HepG2 (cell line): ENCODE measurements at places on chromosomes 6 and 20.
A peak's percentile ranks its signal among the peaks of the same experiment; 100 is the strongest.

DNA sequence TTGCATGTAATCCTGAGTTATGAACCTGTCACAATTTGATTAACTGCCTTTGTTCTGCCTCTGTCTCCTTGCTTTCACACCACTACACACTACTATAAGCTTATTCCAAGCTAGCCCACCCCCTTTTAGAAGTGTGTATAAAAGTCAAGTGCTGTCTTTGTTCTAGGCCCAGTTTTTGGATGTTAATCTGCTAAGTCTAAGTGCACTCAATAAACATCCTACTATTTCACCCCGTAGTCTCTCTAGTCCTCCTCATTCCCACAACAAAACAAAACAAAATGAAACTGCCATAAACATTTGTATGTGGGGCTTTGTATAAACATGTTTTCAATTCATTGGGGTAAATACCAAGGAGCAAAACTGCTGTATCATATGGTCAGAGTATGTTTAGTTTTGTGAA is 16.1 kb upstream of the SPACA1 start:
- DNase-seq: no peak

- DNase-seq: peak; percentile 23
Measured at GRCh38 chr6:7636151-7636550, 46.2 kb downstream of the SNRNP48 start.

DNA sequence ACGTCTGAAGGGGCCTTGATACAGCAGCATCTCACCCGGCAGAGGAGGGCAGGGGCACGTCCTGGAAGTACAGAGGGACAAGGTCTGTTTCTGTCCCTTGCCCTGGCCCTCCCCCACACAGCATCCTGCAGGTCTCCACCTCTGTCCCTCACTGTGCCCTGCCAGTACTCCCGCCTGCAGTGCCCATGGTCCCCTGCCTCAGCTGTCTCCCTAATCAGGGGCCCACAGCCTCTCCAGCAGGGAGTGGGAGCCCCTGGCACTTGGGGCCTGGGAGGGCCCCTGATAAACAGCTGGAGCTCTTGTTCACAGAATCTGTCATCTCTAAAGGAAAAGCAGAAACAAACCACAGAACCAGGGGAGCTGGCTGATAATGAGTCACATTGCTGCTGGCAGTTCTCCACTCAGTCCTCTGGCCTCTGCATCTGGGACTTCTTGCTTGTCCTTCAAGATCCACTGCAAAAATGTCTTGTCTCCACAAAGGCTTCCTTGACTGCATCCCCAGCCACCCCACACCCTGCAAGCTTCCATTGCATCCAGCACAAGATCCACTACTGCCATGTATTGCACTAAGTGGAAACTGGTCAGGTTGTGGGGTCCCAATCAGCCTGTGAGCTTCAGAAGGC is 33.2 kb upstream of the TAF8 start:
- DNase-seq: no peak

DNA sequence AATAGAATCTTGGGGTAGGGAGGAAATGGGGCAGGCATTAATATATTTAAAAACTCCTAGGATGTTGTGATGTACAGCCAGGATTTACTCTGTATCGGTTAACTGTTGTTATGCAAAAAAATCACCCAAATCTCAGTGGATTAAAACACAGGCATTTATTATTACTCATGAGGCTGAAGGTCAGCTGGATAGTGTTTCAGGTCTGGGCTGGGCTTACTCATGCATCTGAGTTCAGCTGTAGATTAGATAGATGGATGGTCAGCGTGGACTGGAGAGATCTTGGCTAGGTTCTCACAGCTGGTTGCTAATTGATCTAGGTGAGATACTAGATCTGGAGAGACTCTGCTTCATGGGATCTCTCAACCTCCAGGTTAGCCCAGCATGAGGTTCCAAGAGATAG is 131.4 kb downstream of the BTBD3 start:
- no peak for DNase-seq

- no peak for DNase-seq
Measured at GRCh38 chr6:137136065-137136464, 37.4 kb downstream of the IL22RA2 start.

DNA sequence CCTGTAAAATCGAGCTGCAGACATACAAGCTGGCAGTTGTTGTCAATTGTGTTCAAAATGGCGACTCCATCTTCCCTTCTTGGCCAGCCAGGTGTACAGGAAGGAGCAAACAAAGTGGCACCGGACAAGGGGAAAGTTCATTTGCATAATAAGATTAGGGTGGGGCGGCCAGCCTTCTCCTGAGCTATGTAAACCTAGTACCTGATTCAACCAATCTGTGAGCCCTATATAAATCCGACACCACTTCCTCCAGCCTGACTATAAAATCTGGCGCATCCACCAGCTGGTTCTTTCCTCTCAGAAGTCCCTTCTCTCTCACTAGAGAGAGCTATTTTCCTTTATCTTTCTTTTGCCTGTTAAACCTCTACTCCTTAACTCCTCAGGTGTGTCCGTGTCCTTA is 8.1 kb upstream of the HBS1L start:
- DNase-seq: no peak

- no peak for DNase-seq
Measured at GRCh38 chr20:36988494-36988966, 37.0 kb upstream of the SAMHD1 start.

DNA sequence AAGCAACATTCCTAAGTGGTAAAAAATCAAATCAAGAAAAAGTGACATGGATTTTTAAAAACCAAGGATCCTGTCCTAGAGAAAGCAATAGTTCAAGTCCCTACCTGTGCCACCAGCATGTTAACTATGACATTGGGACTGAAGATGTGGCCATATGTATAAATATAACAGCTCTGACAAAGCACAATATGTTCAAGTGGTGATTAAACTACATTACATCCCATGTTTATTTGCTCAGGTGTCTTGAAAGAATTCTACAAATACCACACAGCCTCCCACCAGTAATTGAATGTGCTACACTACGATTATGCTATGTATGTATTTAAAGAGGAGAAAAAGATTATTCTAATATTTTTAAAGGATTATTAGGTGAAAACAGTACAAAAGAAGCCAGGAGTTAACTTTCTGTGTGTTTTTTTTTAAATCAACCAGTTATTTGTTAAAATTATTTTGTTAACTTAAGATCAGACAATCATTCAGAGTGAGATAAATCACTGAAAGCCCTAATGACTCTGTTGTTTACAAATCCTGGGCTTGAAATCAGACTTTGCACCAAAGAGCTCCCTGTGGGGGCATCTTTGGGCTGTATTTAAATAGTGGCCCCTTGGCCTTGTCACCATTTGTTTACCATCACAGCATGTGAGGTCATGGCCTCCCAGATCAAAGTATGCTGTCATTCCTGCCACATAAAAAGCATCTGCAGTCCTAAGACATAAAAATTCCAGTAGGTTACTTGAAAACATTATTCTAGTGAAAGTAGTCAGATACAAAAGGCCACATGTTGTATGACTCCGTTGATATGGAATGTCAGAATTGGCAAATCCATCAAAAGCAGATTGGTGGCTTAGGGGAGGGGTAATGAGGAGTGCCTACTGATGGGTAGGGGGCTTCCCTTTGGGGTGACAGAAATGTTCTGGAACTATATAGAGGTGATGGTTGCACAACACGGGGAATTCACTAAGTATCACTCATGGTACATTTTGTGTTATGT is 17.1 kb downstream of the TTLL2 start:
- peak; percentile 100 for DNase-seq

GRCh38 chr6:117684749-117685148 is 9.5 kb downstream of the NUS1 start:
- DNase-seq: no peak

- DNase-seq: no peak
Measured at GRCh38 chr6:169428532-169428931, 174.9 kb upstream of the THBS2 start.

GRCh38 chr6:11675601-11676000 is 103.0 kb downstream of the ADTRP start:
- no peak for DNase-seq

DNA sequence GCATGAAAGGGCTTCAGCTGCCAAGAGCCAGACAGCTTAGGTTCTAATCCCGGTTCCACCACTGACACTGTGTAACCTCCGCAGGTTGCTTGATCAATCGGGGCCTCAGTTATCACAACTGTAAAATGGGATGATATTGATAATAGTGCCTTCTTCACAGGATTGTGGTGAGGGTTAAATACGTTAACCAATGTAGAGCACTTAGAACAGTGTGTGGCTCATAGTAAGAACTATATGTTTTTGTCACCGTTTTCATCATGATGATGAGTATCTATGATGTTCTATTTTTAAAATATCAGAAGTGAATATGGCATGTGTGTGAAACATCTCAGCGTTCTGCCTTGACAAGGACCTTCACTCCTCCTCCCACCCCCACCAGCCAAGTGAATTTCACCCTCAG is 10.3 kb upstream of the MAPK13 start:
- no peak for DNase-seq

GRCh38 chr6:154550779-154551178 is 40.3 kb upstream of the CNKSR3 start:
- no peak for DNase-seq

DNA sequence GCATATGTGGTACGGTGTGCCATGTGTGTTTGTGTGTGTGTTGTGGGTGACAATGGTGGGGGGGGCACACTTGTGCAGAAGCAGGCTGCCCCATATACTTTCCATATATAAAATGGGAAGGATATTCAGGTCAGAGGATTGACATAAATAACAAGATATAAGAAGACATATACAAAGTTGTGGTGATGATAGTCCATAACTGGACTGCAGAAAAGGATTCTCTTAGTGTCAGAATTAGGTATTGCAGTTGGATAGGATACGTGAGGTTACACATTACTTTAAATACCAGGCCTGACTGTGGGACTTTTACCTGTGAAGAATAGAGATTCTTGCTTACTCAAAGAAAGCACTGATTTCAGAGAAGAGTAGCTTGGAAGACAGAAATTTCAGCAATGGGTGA is 1260.3 kb downstream of the EPHA7 start:
- DNase-seq: no peak

DNA sequence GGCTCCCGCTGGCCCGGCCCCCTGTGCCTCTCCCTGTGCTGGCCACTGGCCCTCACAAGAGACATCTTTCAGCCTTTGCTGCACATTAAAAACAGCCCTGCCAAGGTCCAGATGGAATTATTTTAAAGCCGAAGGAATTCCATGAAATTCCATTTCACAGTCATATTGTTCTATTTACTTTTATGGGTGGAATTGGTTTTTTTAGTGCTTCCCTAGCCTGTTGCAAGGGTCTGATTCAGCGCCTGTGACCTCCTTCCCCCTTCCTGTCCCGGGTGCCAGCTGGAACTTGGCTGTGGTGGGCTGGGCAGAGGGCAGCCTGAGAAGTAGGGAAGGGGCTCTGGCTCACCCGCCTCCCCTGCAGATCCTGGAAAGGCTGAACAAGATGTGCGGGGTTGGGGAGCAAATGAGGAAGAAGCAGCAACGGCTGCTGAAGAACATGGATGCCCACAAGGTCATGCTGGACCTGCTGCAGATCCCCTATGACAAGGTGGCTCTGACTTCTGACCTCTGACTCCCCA is 34.3 kb downstream of the UQCC2 start:
- no peak for DNase-seq

GRCh38 chr6:6654599-6655575 is 66.4 kb downstream of the LY86 start:
- DNase-seq: no peak

GRCh38 chr6:11770546-11771466 is 7.8 kb downstream of the ADTRP start:
- DNase-seq: no peak

GRCh38 chr6:43235841-43236240 is 6.6 kb upstream of the DNPH1 start:
- no peak for DNase-seq

DNA sequence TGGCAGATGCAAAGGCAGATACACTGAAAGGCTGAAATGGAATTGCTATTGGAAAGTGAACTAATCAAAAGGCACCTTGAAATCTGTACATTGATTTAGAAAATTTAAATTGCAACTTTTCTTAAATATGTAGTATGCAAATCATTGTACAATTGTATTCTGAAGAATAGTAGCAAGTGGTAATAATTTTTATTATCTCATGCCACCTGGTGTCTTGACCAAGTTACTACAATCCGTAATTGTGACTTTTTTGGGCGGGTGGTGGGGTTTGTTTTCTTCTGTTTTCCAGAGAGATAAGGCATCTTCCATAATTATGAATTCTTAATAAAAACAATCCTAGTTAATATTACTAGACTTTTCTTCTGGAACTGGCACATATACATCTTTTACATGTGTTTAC is 12.5 kb upstream of the BCKDHB start:
- DNase-seq: no peak

GRCh38 chr20:43761386-43762340 is 34.9 kb upstream of the GTSF1L start:
- no peak for DNase-seq

DNA sequence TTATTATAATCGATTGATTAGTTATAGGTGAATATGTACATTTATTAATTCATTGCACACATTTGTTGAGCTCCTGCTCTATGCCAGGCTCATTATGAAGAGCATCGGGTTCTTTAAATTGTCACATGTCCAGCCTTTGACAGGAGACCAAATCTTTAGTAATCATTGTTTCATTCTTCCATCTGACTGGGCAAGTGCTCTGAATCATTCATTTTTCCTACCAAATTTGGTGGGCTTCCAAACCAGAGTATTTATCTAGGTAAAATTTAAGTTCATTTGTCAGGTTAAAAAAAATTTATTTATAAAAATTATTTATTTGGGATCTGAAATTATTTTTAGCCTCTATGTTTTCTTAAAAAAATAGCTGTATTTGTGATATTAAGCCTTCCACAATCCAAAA is 404.9 kb upstream of the MMS22L start:
- no peak for DNase-seq

- DNase-seq: no peak
Measured at GRCh38 chr20:17878912-17879602, 89.5 kb downstream of the SNX5 start.

DNA sequence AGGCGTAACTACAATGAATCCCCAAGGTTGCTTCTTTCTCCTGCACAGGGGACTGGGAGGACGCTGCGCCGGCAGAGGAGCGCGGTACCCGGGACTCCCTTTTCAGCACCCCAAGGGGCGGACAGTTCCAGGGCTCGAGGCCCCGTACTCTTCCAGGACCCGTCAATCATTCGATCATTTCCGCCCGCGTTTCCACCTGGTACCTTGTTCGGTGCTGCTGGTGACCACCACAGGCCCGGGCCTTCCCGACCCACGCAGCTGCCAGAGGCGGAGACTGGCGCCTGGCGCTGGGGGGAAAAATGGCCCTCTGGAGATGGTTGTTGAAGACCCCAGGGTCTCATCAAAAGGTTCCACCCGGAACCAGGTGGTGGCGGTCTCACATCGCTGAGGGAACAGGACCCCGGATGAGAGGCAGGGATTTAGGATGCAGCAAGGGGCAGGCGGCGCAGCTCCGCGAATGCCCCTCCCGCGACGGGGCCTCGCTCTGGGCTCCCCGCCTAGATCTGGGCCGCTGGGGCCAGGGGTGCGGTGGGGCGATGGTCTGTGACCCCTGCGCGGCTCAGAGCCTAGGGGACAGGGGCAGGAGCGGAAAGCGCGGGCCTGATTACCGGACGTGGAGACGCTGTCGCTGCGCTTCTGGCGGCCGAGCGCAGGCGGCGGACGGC is 744 bp downstream of the VSX1 start:
- no peak for DNase-seq

- no peak for DNase-seq
Measured at GRCh38 chr6:8054276-8054675, 9.9 kb downstream of the BLOC1S5 start.

- no peak for DNase-seq
Measured at GRCh38 chr6:116406678-116407345, 36.1 kb downstream of the DSE start.
